ENCODE measurements at places on chromosomes 6 and 20.

GRCh38 chr20:31836853-31837608 is 8.4 kb downstream of the FOXS1 start:
- DNase-seq, result no peak

DNA sequence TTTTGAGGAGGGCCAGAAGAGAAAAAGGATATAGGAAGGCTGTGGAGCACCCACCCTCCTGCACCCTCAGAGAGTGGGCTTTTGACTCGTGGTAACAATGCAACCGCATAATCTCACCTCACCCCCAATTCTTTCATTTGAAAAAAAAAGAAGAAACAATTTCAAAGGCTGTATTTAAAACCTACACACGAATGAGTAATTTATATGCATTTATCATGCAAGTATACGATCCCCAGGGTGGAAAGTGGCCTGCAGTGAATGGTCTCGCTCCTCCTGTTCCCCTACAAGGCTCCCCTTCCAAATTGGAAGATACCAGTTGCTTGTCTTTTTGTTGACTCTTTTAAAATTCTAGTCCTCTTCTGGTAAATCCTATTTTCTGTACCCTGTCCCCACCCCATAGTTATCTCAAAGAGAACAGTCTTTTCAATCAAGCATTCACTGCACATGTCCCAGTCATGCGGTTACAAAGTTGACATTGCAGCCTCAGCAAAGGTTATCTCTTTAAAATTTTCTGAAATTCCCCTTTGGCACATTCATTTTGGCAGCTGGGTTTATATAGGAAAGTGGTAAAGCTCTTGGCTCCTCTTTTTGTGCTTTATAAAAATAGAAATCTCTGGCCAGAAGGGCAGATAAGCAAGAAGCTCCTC is 110.6 kb downstream of the ARID1B start:
- no peak for DNase-seq

DNA sequence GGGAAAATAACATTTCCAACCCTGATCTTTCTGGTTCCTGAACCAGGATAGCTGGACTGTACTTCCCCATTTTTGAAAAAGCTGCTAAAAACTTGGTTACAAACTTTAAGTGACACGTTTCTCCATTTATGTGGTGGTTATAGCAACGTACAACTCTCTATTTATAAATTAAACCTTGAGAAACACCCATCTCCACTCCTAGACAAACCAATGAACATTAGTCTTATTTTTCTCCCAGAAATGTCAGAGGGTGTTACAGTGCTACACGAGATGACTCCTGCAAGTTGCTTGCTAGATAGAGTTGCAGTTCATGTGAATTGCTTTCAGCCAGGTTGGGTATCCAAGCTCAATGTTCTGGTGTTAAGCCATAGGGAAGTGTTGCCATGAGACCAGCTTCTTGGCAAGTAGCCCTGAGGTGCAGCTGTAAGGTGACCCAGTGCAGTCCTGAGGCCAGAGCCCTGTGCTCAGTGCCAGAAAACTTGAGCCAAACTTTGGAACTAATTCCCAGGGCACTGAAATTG is 51.3 kb upstream of the REV3L start:
- no peak for DNase-seq

DNA sequence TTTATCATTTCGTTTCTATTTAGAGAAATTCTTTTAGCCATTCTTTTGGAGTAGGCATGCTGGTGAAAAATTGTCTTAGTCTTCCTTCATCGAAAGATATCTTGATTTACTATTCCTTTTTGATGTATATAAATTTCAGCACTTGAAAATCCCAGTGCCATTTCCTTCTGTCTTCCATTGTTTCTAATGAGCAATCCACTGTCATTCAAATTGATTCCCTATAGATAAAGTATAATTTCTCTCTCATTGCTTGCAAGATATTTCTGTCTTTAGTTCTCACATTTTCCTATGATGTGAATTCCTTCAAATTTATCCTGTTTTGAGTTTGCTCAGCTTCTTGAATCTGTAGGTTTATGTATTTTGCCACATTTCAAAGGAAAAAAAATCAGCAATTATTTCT is 251.1 kb upstream of the CHD6 start:
- DNase-seq, result no peak

DNA sequence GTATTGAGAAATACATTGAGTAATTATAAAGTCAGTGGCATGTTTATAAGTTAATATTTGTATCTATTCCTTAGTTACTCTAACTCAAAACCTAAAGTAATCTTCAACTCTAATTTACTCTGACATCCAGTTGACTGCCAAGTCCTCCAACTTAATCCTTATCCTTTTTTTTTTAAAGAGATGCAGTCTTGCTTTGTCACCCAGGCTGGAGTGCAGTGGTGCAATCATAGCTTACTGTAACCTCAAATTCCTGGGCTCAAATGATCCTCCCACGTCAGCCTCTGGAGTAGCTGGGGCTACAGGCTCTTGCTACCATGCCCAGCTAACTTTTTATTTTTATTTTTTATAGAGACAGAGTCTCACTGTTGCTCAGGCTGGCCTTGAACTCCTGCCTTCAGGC is 24.4 kb downstream of the PTPN1 start:
- no peak for DNase-seq

DNA sequence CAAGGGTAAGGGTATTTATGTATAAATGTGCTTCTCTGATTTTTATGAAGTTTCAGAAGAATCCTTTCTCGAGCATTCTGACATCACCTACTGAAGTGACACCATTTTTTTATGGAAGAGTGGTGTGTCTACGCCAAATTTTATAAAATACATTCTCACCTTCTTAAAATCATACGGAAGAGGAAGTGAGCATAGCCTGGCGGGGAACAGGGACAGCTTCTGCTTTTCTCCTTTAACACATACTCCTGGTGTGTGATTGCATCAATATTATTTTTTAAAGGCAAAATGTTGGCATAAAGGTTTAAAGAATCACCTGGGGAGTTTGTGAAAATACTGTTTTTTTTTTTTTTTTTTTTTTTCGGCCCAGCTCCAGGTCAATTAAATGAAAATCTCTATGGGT is 733.6 kb upstream of the MAN1A1 start:
- no peak for DNase-seq

GRCh38 chr6:24004659-24005058 is 121.4 kb upstream of the NRSN1 start:
- no peak for DNase-seq

GRCh38 chr6:4948781-4949450 is 54.9 kb downstream of the RPP40 start:
- DNase-seq, result no peak

- DNase-seq, result no peak
Measured at GRCh38 chr20:57251344-57251743, 15.1 kb downstream of the BMP7 start.

DNA sequence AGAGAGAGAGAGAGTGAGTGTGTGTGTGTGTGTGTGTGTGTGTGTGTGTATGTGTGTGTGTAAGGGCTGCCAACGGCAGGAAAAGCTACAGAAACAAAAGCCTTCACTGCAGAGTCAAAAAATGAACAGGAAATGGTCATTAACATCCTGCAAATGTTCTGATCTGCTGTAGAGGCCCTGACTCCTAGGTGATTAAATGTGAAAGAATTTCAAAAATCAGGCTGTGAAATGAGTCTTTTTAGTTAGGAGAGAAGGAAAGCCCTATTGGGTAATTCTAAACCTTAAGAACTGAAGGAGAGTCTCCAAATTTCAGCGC is 166.5 kb upstream of the MYLIP start:
- no peak for DNase-seq

GRCh38 chr6:156163311-156163710 is 613.9 kb upstream of the ARID1B start:
- no peak for DNase-seq

DNA sequence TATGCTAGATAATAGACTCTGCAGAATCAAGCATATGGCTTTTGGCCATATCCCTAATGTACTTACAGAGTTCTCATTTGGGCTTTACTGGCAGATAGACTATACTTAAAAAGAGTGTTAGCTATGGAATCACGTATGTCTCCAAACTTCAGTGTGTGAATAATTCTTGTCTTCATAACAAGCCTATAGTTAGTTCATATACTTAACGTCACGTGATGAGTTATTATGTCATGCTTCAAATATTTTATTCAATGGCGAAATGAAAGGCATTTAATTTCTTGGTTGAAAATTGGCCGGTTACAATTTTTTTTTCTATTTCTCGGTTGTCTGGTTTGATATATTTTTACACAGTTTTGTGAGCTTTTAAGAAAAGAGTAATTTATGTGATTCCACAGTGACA is 62.7 kb downstream of the MEI4 start:
- no peak for DNase-seq

- DNase-seq, result no peak
Measured at GRCh38 chr6:137258170-137258569, 39.0 kb upstream of the IFNGR1 start.

GRCh38 chr20:52539891-52540290 is 348.3 kb upstream of the ZFP64 start:
- no peak for DNase-seq

- DNase-seq, result no peak
Measured at GRCh38 chr6:14790976-14791375, 454.9 kb upstream of the JARID2 start.

GRCh38 chr20:41140226-41141133 is 3.1 kb downstream of the PLCG1 start:
- DNase-seq, result no peak

DNA sequence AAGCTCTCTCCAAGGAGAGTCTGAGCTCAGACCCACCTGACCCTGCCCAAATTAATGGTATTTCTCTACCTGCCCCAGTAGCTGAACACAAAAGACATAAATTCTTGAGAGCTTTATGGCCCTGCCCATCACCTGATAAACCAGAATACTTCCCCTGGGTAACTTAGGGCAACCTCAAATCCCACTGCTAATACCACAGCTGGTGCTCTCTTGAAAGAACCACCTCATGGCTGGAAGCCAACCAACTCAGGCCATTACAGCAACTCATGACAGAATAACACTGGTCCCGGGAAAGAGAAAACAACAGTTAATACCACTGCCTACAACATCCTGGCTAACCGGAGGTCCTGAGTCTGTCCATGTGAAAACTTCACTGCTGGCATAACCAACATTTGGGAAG is 328.6 kb downstream of the NKAIN2 start:
- DNase-seq, result no peak

All from left renal cortex interstitium (tissue), 4 donors.